Stimulated activated CD4-positive, alpha-beta T cell treated with anti-CD3 and anti-CD28 coated beads, Interleukin-1b, Interleukin-23, amount 100 ng/mL, for 1 hour (primary cell): ENCODE measurements at places on chromosomes 3 and 15.

DNA sequence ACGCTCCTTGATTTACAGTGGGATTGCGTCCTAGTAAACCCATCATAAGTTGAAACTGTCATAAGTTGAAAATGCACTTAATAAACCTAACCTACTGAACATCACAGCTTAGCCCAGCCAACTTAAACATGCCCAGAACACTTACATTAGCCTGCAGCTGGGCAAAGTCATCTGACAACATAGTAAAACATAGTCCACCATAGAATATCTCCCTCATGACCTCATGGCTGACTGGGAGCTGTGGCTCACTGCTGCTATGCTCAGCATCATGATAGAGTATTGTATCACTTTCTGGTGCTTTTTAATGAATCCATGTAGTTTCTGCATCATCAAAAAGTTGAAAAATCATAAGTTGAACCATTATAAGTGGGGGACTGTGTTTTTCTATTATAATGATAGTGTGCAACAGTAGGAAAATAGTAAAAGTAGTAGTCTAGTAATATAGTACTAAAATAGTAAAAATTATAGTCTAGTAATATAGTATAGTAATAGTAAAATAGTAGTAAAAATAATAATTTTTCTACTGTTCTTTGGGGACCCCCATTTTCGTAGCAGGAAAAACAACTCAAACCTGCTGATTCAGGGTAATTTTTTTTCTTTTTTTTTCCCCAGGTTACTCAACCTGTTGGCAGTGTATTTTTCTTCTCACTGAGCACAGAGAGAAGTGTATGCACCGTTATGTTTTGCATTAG lies 233.5 kb downstream of the MYRIP start:
- no peak for DNase-seq

DNA sequence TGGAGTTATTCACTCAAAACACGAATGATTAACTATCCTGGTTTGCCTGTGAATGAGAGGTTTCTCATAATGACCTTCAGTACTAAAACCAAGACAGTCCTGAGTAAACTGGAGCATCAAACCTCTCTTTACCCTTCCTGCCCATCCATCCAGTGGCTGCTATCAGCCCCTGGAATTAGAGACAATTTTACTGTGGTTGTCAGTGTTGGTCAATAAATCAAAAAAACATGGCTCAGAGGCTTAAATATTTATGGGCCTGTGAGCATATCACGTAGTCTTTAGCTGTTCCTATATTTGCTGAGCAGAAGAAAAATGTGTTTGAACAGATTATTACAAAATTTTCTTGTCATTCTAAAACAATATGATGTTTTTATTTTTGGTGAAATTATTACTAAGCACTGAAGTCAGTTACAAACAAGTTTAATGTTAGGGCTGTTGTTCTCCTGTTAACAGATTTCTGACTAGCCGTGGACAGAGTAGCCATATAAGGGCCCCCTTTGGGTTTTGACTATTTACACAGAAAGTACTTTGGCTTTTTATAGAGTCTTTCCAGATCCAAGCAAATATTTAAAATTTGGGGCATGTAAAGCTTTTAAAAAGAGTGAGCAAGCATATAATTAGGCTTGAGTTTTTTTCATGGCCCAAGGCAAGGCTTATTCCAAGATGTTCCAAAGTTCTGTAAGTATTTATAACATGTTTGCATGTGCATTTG lies 580.9 kb downstream of the DIPK2A start:
- DNase-seq = no peak

DNA sequence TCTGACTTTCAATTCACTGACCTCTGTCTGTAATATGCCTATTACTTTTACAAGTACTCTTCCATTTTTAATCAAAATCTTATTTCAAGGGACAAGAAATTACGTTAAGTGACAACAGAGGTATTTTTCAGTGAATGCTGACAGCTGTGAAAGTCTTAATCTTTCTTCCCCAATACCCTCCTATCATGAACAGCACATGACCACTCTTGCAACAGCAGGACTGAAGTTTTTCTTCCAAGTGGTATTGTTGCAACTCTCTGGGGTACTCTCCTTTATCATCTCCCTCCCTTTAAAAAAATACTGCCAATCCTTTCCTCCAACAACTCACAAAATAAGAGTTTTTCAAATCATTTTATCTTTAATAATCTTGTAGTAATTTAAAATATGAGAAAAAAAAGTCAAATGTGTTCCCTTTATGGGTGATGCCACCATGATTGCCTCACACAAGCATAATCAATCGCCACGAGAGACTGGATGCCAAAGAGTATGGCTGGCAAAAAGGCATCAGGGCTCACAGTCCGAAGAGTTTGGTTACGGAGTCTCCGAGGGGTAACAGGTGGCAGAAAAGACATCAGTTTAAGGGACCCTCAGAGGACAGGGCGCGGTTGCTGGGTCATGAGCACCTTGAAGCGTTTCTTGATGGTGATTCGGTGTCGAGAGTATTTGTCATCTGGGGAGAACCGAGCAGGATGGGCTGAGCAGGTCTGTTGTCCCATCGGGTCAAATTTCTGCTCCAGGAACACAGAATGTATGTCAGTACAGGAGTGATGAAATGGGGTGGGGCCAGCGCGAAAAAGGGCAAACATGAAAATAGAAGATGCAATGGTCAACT lies 1.3 kb downstream of the NOP10 start:
- DNase-seq = no peak

DNA sequence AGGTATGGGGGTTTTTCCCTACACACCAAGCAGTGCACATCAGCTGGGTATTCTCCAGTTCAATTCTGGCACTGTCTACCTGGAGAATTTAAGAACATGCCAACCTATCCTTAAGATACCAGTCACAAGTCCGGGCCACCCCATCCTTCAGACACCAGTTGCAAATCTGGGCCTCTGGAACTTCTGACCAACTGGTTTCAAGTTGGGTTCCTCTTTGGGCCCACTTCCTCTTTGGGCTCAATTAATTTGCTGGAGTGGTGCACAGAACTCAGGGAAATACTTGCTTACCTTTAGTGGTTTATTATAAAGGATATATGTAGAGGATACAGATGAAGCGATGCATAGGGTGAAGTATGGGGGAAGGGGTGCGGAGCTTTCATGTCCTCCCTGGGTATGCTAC lies 25.3 kb downstream of the GLCE start:
- no peak for DNase-seq

GRCh38 chr15:85858586-85859375 lies 64.1 kb upstream of the KLHL25 start:
- peak; percentile 64 for DNase-seq

- DNase-seq = no peak
These were observed 85.0 kb upstream of the P3H2 start for GRCh38 chr3:190205739-190206138.

DNA sequence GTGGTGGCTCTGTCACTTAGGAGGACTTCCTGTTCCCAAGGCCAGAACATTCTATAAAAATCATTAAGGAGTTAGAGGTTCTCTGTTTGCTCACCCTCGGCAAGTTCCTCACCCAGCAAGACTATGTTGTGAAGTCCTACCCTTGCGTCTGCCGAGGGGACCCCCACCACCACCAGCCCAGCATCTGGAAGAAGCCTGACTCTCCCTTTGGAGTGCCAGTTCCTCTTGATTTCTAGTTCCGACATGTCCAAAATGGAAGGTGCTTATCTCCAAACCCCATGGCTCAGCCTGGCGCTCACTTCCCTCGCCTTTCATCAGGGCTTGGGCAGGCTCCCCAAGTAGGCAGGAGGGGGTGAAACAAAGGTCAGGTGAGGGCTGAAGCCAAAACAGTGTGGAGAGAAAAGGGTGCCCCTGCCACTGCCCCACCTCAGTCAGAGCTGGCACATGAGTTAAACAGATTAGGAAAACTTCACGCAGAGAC lies 41.0 kb downstream of the BHLHE40 start:
- DNase-seq = no peak

- DNase-seq = no peak
These were observed 18.6 kb downstream of the SERP1 start for GRCh38 chr3:150527464-150528255.

GRCh38 chr15:44726568-44727484 lies 9.5 kb upstream of the TRIM69 start:
- no peak for DNase-seq

- no peak for DNase-seq
These were observed 6.7 kb downstream of the EFCC1 start for GRCh38 chr3:129007792-129008191.

DNA sequence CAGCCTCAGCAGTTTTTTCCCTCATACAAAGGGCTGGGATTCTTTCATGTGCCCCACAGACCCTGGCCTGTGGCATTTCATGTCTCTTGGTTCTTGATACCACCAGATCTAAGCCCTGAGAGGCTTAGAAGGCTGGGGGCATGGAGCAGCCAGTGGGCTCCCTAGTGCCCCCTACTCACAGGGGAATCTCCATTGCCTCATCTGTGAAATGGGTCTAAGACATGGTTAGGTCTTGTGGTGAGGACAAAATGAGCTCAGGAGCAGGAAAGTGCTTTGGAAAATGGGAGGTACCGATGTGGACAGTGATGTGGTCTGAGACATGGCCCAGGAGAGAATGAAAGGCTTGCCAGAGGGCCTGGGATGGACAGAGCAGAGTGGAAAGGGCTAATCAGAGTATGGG lies 94.3 kb downstream of the SMAD6 start:
- no peak for DNase-seq

- DNase-seq = no peak
These were observed 12.4 kb upstream of the CEP152 start for GRCh38 chr15:48823237-48823636.

DNA sequence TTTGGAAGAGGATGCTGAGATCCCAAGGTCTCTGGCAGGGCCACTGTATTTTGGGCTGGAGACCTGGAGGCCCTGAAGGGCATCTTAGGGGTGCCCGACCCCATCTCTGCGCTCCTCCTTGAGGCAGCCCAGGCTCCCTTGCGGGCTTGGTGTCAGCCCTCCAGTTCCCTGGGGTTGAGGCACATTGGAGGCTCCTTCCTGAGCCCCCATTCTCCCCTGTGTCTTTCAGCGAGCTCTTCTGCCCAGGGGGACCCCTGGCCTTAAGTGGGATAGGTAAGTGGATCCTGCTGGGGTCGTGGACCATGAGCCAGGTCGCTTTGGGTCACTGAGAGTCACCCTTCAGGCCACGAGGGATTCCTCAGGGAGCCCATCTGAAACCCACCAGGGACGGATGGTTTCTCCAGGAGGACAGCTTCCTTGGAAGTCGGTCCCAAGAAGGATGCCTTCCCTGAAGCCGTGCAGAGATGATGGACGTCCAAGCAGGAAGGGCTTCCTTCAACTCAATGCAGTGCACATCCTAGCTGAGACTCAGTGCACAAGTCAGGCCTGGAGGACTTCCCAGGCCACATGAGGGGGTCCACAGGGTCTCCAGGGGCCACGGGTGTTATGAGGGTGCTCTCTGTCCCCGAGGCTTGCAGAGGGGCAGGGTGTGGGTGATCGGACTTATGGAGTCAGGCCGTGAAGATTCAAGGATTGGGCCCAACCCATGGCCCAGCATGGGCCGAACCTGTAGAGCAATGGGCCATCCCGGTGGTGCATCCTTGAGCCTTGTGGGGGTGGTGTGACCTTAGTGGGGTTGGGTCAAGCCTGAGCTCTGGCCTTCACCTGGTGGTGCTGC lies 224.3 kb downstream of the SNRPN start:
- no peak for DNase-seq

GRCh38 chr3:128339491-128340012 lies 127.1 kb downstream of the DNAJB8 start:
- DNase-seq = no peak

DNA sequence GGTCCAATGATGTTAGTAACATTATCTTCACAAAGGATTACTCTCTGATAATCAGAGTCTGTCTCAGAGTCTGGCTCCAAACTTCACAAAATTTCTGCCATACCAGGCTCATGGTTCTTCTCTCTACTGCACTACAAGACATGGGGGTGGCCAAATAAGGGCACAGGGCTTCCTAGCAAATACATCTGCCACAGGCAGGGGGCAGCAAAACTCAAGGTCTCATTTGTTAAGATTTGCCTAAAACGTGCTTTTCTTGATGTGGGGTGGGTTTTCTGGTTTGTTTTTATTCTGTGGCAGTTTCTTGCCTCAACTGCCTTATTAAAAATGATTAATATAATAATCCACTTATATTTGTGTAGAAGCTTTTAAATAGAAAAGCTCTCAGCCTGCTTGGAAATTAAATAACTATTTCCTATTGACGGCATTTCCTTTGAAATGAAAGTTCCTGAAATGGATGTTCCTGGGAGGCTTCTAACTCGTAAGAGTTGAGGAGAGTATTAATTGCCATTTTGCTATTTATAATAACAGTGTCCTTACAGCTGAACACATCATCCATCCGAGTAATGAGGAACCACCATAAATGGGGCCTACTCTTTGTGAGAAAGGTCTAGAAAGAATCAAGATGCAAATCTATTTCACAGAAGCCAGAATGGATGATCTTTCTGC lies 53.8 kb downstream of the SST start:
- peak; percentile 24 for DNase-seq

DNA sequence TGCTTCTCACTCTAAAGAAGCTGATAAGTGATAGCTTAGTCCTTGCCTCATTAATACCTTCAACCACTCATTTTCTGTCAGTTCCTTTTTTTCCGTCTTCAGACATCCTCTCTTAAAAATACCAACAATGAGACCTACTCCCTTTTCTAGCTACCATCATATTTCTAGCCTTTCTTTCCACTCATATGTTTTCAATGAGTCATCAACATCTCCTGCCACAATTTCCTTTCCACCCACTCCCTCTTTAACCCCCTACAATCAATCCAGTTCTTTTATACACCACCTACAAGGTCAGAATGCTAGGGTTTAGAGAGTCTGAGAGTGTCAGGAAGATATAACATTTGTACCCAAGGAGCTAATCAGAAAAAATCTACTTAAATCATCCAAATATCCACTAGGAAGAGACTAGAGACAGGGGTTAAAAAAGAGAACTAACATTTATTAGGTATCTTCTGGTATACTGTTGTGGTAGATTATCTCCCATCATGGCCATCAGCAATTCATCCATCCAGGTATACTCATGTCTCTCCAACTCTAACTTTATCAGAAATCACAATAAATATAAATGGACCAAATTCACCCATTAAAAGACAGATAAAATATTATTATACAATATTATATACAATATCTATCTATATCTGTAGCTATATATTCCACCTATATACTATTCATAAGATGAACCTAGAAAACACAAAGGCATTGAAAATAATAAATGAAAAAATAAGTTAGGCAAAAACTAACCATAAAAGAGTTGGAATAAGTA lies 42.5 kb downstream of the MYLK start:
- no peak for DNase-seq

GRCh38 chr15:96733721-96734120 lies 403.2 kb downstream of the NR2F2 start:
- DNase-seq = no peak
